ENCODE measurements at places on chromosomes 5 and 9.
A peak's percentile ranks its signal among the peaks of the same experiment; 100 is the strongest.

GRCh38 chr5:71744009-71744790, 25.1 kb downstream of the CARTPT start:
- no peak for DNase-seq

DNA sequence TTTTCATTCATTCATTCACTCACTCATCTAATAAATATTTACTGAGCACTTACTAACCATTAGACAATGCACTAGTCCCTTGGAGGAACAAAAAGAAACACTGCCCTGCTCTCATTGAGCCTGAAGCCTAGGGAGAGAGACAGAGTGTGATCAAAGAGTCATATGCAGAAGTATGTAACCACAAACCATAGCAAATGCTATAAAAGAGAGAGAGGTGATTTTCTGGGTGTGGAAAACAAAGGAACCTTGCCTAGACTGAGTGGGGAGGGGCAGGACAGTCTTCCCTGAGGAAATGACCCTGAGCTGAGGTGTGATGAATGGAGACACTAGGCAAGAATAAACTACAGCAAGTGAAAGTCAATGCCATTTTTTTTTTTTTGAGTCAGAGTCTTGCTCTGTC, 10.8 kb upstream of the ADRA1B start:
- DNase-seq = no peak

DNA sequence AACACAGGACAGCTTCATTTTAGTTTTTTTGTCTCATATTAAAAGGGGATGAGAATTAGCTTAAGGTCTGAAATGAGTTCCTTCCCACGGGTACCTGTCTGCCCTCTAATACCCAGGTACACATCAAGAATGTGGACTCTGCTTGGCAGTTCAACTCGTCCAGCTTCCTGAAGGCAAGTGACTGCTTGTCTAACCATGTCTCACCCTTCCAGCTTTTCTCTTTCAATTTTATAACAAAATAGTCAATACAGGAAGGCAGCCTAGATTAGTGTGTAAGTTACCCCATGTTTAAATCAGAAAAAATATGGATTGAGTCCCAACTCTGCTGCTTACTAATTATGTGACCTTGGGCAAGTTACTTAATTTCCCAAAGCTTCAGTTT, 50.5 kb upstream of the C5orf46 start:
- no peak for DNase-seq

GRCh38 chr9:93071464-93071863, 13.0 kb downstream of the SUSD3 start:
- no peak for DNase-seq

DNA sequence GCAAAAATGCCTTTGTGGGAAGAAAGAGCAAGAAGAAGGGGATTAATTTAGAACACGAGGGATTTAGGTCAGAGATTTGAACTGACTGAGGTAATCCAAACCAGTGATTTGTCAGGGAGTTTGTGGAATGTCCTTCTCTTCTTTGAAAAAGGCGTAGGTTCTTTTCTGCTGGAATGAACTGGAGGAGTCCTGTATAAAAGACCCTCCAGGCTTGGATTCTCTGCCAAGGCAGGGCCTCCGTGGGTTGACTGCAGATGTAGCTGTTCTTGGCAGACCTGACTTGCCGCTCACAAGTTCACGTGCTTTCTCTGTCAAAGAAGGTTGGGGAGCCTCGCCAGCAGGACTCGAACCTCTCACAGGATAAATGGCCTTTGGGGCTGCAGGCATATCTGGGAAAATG, 62.8 kb upstream of the STC2 start:
- DNase-seq = no peak

GRCh38 chr5:82817897-82818676, 259.1 kb downstream of the TMEM167A start:
- no peak for DNase-seq

DNA sequence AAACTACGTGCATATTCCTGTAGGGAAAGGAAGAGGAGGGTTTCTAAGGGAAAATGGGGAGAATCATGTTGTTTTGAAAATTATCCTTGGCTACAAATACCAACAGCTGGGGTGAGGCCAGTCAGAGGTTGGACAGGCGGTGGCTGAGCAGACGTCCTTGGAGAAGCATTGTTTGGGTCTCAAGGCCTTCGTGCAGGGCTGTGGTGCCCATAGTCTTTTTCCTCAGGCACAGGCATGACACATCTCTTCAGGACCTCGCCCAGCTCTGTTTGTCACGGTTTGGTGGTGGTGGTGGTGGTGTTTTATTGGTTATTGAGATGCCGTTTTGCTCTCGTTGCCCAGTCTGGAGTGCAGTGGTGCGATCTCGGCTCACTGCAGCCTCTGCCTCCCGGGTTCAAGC, 27.8 kb upstream of the EGFL7 start:
- no peak for DNase-seq

- DNase-seq = no peak
Measured at GRCh38 chr5:31918739-31919138, 255.4 kb downstream of the GOLPH3 start.

DNA sequence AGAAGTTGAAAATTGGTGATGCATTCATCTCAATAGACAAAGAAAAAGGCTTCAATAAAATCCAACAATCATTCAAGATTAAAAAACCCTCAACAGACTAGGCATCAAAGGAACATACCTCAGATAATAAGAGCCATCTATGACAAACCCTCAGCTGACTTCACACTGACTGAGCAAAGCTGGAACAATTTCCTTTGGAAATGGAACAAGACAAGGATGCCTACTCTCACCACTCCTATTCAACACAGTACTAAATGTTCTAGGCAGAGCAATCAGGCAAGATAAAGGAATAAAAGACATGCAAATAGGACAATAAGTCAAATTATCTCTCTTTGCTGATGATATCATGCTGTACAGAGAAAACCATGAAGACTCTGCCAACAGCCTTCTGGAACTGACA, 1188.1 kb downstream of the DTWD2 start:
- DNase-seq = no peak

- no peak for DNase-seq
Measured at GRCh38 chr9:24901319-24901718, 355.6 kb upstream of the IZUMO3 start.

DNA sequence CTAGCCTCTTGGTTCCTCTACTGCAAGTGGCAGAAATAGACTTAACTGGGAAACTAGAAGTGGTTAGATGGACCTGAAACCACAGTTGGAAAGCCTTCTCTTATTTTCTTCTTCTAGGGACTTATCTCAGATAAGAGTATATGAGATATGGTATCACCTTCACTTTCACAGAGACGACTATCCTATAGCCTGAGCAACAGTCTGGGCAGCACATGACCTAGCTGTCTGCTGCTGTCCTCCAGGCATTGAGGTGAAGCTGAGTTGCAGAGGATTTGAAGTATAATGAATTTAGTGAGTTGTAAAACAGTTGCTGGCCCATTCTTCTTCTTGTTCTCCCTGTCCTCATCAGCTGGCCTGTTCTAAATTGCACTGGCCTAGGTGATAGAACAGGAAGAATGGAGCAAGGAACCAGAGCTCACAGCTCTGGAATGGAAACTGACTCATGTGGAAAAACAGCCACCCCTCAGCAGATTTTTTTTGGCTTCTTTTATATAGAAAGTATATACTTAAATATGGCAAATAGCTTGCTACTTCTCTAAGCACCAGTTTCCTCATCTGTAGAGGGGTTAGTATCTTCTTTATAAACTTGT, 27.8 kb downstream of the RECK start:
- peak; percentile 3 for DNase-seq

DNA sequence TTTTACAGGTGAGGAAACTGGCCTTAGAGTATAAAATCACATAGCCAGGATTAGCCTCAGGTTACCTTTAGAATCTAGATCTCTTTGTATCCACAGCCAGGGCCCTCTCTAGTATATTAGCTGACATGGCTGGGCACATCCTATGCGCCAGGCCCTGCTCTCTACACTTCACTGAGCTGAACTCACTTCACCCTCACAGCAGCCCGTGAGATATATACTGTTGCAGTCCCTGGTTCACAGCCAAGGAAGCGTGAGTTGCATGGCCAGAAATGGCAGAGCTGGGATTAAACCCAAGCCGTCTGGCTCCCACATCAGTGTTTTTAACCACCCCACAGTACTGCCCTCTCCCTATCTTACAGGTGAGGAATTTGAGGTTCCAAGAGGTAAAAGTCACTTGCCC, 58.4 kb downstream of the DAB2IP start:
- no peak for DNase-seq

DNA sequence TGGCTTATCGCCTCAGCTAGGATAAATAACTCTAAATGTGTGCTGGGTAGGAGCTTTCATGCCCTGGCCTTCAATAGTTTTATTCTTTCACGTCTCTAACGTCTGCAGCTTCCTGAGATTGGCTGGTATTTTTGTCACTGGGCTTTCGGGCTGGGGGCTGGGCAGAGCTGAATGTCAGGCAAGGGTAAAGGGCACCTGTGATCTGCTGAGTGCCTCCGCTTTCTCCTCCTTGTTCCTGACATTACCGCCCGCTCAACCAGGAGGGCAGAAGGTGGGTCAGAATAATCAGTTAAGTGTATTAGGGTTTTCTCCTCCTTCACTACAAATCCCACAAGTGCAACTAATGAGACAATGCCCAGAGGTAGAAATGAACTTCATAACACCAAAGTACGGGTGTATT, 216.6 kb downstream of the TSSK1B start:
- no peak for DNase-seq

DNA sequence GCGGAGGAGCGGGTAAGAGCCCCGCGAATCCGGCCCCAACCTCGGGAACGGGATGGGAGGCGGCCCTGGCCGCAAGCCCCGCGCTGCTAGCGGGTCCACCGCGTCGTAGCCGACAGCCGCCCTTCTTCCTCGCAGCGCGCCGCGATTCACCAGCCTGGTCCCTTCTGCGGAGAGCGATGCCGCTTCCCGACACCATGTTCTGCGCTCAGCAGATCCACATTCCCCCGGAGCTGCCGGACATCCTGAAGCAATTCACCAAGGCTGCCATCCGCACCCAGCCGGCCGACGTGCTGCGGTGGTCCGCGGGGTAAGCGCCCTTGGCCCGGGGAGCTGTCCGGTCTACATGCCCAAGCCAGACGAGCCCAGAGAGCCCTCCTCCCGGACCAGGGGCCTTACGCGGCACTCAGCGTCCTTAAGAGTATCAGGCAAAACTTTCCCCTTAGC, 335 bp downstream of the ROPN1L start:
- no peak for DNase-seq

- DNase-seq = no peak
Measured at GRCh38 chr9:32725066-32725860, 58.1 kb upstream of the TMEM215 start.

GRCh38 chr5:10351199-10351905, 2.1 kb upstream of the MARCHF6 start:
- DNase-seq = no peak

DNA sequence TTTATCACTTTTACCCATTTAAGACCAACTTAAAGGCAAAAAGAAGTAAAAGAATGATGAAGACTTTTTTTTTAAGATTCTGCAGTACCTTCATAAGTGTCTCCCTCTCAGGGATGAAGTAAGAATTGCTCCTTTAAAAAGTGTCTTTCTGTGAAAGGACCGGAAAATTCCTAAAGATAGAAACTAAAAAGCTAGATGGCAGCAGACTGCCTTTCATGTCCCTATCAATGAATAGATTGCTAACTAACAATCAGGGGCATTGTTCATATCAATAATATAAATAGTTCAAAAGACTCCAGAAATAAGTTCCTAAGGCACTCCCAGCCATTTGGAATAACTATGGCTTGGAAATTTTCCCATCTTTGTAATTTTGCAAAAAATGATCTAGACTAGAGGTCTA, 558.0 kb downstream of the PDE4D start:
- DNase-seq = no peak

DNA sequence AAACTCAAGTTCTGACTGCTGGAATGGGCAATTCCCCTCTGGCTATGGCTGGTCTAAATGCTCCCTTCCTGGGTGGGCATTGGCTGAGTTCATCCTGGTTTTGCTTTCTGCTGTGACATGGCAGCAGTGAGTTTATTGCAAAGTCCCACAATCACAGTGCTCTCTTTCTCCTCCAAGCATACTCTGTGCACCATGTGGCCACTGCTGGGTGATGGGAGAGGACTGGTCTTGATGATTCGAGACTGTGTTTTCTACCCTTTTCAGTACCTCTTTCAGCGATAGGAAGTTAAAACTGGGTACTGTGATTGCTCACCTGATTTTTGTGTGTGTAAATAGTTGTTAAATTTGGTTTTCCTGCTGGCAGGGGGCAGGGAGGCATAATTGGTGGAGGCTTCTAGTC, 49.7 kb downstream of the FER start:
- DNase-seq = no peak

- DNase-seq = peak; percentile 81
Measured at GRCh38 chr9:127779136-127779981, 893 bp upstream of the SH2D3C start.

Measured in suppressor macrophage (primary cell).